ENCODE measurements at places on chromosomes 13 and 19.

DNA sequence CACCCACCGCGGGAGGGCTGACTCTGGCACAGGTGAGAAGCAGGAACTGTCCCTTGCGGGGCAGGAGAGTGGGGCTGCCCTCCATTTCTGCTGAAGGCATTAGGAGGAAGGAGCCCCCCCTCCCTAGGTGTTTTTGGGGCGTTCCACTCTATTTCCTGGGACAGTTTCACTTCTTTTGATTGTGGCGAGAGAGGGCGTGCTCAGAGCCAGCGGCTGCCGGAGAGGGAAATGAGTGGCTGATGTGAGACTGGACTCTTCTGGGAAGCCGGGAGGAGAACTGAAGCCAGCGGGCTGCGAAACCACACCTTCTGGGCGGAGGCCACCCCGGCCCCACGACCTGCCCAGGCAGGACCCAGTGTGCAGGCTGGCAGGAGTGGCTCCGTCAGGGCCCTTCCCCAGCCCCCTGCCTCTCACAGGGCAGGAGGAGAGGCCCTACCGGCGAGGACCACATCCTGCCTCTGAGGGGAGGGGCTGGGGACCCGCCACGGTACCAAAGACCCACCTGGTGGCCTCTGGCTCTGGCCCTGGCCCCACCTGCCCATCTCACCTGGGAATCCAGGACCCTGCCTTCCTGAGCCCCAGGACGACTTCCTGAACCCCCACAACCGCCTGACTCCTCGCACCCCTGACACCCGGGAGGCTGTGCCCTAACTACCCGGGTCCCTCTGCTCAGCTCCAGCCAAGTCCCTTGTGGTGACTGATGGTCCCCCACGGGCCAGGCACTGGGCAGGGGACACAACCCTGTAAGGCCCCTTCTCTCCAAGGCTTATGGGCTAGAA, 25.9 kb downstream of the MPND start:
- peak; percentile 58 for DNase-seq

DNA sequence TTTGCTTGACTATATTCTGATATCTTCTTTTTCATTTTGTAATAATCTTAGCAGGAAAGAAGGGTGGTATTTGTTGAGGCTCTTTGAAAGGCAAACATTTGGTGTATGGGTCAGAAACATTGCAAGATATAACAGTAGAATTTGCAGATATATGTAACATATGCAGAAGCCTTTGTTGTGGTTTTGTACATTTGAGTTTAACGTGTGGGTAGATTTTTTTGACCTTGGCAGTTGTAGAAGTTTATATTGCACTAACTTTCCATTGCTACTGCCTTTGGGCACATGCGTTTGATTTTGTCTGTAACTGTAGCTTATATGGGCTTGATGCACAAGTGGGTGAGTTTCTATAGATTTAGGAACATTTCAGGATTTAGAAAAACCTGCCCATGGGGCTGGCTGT, 78.5 kb upstream of the SPRY2 start:
- DNase-seq, result no peak

GRCh38 chr13:34179481-34179880, 361.5 kb downstream of the RFC3 start:
- no peak for DNase-seq

DNA sequence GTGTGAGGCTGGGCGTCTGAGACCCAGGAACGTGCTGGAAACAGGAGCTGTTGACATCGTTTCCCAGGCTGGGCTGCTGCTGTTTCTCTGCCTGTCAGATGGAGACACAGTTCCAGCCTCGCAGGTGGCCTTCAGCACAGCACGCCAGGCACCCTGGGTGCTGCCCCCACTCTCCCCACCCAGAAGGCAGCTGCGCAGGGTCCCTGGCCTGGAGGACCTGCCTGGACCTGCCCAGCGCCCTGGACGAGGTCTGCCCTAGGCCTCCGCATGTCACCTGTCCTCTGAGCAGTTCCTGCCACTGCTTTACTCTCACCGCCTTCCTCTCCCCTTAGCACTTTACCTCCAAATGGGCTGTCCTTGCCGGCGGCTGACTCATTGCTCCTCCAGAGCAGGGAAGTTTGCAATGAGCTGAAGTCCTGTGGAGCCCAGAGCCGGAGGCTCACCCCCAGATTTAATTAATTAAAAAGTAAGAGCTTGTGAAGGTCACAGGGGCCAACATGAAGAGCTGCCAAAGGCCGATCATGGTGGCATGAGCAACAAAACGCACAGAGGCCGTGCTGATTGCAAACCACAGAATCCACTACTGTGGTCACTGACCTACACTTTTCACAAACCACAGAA, 32.2 kb downstream of the C13orf46 start:
- DNase-seq, result no peak

DNA sequence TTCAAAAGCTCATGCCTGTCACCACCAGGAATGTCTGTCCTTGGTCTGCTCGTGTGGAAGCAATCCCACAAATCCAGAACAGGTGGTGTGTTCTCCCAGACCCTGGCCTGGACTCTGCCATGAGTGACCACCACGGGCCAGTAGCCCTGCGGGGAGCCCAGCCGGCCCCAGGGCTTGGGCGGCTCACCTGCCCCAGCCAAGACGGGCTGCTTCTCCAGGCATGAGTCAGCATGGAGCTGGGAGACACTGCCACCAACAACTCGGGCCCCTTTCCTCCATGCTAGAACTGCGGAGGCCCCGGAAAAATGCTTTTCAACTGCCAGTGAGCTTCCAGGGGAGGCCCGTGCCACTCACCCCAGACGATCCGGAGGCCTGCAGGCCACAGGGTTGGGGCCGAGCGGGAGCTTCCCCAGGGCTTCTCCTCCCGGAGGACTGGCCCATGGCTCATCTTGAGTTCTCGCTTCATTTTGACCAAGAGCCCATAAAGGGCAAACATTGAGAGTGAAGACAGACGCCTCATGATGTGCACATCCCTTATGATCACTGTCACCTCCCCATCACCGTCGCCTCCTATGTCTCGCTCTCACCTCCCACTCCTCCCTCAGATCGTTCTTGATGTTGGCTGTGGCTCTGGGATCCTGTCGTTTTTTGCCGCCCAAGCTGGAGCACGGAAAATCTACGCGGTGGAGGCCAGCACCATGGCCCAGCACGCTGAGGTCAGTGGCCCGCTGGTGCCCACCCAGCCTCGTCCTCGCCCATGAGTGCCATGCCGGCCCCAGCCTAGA, 16.7 kb downstream of the YIPF2 start:
- DNase-seq, result no peak

DNA sequence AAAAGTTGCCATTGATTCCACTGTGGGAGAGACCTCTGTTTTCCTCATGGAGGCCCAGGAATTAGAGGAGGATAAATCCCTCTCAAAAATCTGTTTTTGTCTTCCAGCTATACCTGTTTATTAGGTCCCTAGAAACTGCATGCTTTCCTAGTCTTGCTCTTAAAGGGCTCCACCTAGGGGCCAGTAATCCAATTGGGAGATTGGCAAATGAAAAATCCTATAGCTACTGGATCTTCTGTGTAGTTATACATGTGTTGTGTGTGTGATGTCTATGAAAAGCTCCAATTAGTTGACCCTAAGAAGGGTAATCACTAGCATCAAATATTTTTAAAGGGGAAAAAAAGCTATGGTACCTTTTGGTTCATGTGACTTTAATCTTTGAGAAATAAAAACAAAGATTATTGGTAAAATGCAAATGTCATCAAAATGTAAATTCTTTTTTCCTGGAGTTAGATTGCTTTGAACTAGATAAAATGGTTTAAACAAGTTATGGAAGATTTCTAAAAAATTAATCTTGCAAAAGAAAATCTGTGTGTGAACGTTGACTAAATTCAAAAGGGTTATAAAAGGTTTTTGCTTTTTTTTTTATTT, 63.4 kb upstream of the C1QTNF9B start:
- DNase-seq, result no peak

Measured in stimulated activated effector memory CD8-positive, alpha-beta T cell treated with anti-CD3 and anti-CD28 coated beads, Interleukin-12 subunit alpha, Interleukin-12 subunit beta, amount 100 ng/mL, for 72 hours (primary cell).